SW 1271 (cell line): ENCODE measurements at places on chromosomes 12 and 14.

DNA sequence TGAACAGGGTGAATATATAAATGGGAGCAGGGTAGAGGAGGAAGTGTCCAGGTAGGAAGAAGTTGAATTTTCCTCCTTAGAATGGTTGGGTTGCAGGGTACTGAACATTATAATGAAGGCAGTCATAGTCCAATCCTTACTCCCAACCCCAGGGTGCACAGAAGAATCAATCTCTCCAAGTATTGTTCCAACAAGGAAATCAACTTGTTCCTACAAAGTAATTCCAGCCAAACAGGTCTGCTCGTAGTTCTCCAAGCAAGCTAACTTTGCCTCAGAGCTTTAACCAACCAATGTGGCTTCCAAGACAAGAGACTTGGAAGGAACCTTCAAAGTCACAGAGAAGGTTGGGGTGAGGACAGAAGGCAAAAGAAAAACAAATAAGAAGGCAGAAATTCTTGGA lies 527.2 kb downstream of the MED13L start:
- no peak for DNase-seq

- DNase-seq = no peak
Measured at GRCh38 chr12:101174541-101174940, 35.5 kb downstream of the SLC5A8 start.

DNA sequence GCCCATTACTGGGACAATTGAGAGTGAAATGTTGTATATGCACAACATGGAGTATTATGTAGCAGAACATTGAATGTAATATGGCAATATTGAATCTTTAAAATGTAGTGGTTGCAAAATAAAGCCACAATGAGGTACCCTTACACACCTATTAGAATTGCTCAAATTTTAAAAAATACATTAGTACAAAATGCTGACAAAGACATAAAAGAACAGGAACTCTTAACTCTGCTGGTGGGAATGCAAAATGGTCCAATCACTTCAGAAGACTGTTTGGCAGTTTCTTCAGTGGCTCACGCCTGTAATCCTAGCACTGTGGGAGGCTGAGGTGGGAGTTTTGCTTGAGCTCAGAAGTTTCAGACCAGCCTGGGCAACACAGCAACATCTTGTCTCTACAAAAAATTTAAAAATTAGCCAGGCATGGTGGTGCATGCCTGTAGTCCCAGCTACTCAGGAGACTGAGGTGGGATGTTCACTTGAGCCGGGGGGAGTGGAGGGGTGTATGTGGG lies 6.8 kb upstream of the NAP1L1 start:
- DNase-seq = no peak

GRCh38 chr14:101223127-101223526 lies 319.6 kb upstream of the RTL1 start:
- no peak for DNase-seq

GRCh38 chr14:37232907-37233481 lies 35.3 kb downstream of the MIPOL1 start:
- DNase-seq = peak; percentile 39

DNA sequence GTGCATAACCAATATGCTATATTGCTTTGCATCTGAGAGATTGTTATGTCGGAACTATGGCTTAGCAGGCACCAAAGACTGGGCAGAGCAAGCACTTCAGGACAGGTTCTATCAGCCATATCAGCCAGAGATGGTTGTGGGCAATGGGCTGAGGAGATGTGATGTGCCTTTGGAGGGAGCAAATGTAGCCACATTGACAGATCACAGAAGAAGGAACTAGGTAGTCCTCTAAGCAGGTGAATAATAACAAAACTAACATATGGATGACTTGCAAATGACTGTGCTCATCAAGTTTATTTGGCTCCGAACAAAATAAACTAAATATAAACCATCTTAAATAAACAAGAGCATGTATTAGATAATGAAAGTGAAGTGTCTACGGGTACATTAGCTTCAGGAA lies 291.7 kb downstream of the RMST start:
- no peak for DNase-seq

GRCh38 chr12:102618197-102618877 lies 138.0 kb upstream of the IGF1 start:
- no peak for DNase-seq

- DNase-seq = no peak
Measured at GRCh38 chr12:96034621-96035282, 635 bp downstream of the LTA4H start.

GRCh38 chr14:81829447-81829846 lies 295.8 kb upstream of the SEL1L start:
- no peak for DNase-seq

- no peak for DNase-seq
Measured at GRCh38 chr14:61041704-61042103, 60.7 kb downstream of the SLC38A6 start.

DNA sequence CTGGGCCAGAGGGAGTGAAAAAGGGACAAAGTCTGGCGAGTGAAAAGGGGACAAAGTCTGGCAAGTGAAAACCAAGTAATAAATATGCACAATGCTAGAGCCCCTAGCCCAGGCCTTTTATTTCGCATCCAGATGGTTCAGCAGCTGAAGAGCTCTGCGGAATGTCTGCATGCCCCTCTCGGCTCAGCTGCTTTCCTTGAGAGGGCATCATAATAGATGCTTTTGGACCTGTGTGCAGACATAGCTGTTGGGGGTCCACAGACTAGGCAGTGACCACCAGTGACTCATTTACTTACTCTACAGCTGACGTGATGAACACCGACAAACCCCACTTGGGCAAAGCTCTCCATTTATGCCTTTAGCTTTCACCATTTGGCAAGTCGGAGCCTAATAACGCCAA lies 4.3 kb downstream of the NIN start:
- DNase-seq = no peak

- no peak for DNase-seq
Measured at GRCh38 chr12:28550757-28551704, 360.8 kb downstream of the CCDC91 start.

DNA sequence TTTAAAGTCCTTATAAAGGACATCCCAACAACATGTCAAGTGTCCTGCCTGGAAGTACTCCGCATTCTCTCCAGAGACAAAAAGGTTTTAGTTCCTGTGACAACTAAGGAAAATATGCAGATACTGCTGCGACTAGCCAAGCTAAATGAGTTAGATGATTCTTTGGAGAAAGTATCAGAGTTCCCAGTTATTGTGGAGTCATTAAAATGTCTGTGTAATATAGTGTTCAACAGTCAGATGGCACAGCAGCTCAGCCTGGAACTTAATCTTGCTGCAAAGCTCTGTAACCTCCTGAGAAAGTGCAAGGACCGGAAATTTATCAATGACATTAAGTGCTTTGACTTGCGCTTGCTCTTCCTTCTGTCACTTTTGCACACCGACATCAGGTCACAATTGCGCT lies 40.2 kb downstream of the RIC8B start:
- no peak for DNase-seq

- DNase-seq = no peak
Measured at GRCh38 chr12:12427568-12427967, 70.7 kb downstream of the BORCS5 start.

DNA sequence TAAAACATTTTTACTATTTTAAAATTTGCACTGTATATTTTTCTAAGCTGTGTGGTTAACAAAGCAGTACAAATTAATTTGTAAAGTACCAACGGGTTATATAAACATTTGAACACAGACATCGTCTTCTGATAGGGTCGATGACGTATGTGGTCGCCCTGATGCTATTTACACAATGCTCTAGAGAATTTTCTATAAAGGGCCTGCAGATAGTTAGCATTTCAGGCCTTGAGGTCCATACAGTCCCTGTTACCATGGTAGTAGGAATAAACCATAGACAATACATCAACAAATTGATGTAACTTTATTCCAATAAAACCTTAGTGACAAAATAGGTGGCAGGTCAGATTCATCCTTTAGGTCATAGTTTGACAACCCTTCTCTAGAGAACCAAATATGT lies 25.7 kb upstream of the PDZRN4 start:
- DNase-seq = no peak

DNA sequence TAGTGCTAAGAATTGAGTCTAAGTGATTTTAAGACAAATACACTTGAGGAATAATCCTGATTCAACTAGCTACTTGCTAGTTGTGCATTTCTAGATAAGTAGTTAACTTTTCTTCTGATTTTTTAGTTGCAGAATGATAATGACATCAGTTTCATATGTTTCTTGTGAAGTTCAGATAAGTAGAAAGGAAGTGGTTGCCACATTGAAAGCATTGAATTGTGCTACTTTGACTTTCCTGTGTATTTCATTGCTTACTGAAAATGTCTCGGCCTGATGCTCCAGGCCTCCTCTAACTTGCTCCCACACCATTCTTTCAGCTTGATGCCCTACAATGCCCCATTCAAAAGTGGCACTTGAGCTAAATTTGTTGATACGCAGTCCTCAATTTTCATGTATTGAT lies 980.0 kb downstream of the TMTC2 start:
- DNase-seq = no peak

DNA sequence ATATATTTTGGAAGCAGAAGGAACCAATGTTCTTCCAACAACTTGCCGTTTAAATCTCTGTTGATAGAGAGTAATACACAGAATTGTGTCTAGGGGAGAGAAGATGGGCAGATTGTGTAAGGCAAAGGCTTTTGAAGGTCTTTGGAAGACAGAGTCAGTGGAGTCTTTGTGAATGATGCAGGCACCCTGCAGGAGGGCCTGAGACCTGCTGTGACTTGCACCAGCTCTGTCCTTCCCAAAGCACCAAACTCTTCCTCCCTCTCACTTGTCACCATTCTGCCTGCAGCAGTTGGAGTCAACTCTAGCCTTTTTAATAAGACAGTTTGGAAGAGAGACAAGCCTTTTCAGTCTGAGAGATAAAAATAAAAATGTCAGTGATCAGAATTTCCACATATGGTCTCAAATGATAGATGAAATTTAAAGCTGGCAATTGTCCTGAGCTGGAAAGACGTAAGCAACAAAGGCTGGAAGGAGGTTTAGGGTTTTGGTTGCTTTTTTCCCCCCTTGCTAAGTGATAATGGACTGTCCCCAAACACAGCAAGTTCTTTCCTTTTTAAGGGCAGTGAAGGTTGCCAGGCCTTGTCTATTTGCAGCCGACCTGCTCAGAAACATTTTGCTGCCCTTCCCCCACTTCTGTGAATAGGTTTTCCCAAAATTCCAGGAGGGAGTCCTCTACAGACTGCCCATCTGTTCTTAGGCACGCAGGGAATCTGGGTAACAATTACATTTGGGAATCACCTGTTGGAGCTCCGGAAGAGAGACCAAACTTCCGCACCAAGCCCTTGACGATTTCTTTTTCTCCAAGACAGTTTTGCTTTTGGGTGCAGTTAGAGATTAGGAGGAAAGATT lies 103.0 kb upstream of the NTF3 start:
- DNase-seq = no peak

DNA sequence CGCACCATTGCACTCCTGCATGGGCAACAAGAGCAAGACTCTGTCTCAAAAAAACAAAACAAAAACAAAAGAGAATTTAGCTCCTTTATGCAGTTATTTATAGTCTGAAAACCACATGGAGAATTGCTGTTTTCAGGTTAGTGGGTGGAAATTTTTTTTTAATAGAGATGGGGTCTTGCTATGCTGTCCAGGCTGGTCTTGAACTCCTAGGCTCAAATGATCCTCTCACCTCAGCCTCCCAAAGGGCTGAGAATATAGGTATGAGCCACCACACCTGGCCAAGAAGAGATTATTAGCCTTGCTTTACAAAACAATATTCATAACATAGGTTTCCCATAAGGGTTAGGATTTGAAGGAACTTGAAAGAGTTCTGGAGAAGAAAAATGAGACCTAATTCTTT lies 12.1 kb upstream of the SRP54 start:
- DNase-seq = no peak

DNA sequence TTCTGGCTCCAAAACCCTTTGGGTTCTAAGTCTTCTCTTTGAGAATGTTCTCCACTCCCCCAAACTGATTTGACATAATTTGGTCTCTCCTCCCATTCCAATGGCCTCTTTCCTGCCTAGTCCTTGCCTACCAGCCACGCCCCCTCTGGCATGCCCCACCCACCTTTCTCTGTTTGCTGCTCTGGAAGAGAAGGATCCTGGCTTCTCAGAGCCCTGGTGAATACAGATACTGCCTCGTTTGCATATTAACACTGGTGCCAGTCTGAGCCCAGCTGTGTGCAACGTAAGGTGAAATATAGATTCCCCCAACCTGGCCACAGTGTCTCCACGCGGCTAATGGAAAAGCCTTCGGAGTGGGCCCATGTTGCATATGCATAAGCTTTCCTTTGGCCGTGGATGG lies 79.7 kb downstream of the PAPOLA start:
- DNase-seq = no peak
